Endodermal cell (in vitro differentiated cells): ENCODE measurements at places on chromosomes 5 and 9. TPM values are rescaled to one million over a fixed set of nuclear protein-coding genes. Genes with fewer than 3 reads are reported as not detected.

Gene SLC6A3
- 0.08 to 0.14 TPM in 2 of 3 replicates, not detected in the other for total RNA-seq

Gene ACTL7A
- total RNA-seq: not detected in 2 replicates

Gene RIGI
- 7.7 to 12.6 TPM (median 12.6 TPM) in 3 replicates for total RNA-seq

Gene NEUROG1
- not detected in 2 replicates for total RNA-seq

Gene GPRIN1
- 4.5 and 4.8 TPM in 2 replicates for total RNA-seq

Gene STKLD1
- 0.95 and 1.9 TPM in 2 replicates for total RNA-seq

Gene ZFP62
- total RNA-seq: 34.6 and 37.3 TPM in 2 replicates

Gene OTP
- total RNA-seq: not detected in 3 replicates
